NCI-H1436 treated with DMSO at 0.1 percent for 48 hours (cell line): ENCODE measurements at places on chromosomes 4 and X.
A peak's percentile ranks its signal among the peaks of the same experiment; 100 is the strongest.

GRCh38 chrX:12974796-12975669 is at the start of gene TMSB4X:
Gene TMSB4X, plus strand, starts transcription at chrX:12975110.
- DNase-seq = peak; percentile 41

- DNase-seq = no peak
Measured at GRCh38 chr4:77127215-77127614, 29.8 kb upstream of the CCNG2 start.

DNA sequence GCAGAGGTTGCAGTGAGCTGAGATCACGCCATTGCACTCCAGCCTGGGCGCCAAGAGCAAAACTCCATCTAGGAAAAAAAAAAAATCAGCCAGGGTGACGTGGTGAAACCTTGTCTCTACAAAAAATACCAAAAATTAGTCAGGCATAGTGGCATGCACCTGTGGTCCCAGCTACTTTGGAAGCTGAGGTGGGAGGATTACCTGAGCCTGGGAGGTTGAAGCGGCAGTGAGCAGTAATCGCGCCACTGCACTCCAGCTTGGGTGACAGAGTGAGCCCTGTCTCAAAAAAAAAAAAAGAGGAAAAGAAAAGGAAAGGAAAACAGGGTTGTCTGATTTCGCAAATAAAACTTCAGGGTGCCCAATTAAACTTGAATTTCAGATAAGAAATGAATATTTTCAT is 106.1 kb downstream of the RBM47 start:
- DNase-seq = no peak

DNA sequence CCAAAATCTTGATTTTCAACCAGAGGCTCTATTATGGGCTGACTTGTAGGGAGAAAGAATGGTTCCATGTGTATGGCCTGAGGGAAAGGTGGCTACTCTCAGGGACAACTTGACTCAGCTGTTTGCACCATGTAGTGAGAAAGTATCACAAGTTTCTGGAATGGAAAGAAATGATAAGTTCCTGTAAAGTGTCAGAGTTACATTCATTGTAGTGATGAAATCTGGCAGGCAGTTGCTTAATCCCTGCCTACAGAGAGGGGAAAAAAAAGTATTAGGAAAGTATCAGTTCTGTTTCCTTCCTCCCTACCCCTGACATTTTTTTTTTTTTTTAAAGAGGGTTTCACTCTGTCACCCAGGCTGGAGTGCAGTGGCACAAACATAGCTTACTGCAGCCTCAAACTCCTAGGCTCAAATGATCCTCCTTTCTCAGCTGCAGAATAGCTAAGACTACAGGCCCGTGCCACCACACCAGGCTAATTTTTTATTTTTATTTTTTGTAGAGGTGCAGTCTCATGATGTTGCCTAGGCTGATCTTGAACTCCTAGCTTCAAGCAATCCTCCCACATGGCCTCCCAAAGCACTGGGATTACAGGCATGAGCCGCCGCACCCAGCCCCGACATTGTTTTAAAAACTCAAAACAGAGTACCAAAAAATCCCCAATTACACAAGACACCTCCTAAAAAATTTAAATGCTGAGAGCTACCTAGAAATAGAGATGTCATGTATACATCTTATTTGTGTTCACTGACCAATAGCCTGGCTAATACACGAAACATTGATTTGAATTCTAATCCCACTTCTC is 4.8 kb upstream of the FBXL5 start:
- DNase-seq = no peak

DNA sequence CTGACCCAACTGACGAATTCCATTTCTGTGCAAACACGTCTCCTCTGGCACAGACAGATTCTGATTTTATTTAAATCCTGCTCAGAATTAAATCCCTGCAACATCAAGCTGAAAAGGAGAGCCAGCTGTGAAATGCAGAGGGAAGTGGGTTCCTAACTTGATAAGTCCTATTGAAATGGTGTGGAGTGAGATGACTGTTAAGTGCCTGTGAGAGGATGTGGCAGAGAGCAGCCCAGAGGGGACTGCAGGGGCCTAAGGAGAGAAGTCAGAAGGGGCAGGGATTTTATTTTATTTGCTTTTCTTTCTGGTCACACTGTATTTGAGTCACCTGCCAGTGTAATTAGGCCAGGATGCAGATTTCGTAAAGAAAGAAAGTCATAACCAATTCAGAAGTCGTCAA is 277.4 kb downstream of the NKX6-1 start:
- DNase-seq = no peak

- no peak for DNase-seq
Measured at GRCh38 chrX:125736008-125736729, 416.5 kb downstream of the TEX13C start.

- no peak for DNase-seq
Measured at GRCh38 chr4:171067422-171067821, 745.8 kb upstream of the GALNTL6 start.

GRCh38 chr4:28225050-28225449 is 1364.4 kb downstream of the STIM2 start:
- DNase-seq = no peak

GRCh38 chr4:183588169-183588675 is 70.8 kb downstream of the RWDD4 start:
- peak; percentile 15 for DNase-seq
